ENCODE measurements at places on chromosomes 5 and 9.

- no peak for DNase-seq
Measured at GRCh38 chr9:110105107-110105506, 102.9 kb downstream of the C9orf152 start.

GRCh38 chr5:77390221-77390620, 101.9 kb downstream of the WDR41 start:
- DNase-seq: no peak

- no peak for DNase-seq
Measured at GRCh38 chr5:178372142-178372571, 139.6 kb upstream of the PHYKPL start.

DNA sequence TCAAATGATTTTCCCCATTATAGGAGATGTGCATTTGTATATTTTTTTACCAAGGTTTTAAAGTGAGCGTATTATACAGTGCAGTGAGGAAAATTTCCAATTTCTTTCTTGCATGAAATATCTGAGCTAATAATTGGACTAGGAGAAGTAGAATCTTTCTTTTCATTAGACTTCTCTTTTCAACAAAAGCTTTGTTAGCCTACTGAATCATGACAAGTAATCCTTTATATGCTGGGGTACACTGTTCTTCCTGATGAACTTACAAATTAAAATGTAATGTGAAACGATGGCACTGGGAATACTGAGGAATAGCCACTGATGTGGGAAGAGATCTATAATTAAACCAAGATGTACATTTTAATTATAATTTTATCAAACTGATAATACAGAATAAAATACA, 829.6 kb downstream of the PTPRD start:
- DNase-seq: no peak

- DNase-seq: no peak
Measured at GRCh38 chr5:93299681-93300308, 281.2 kb downstream of the NR2F1-AS1 start.

Data from effector memory CD8-positive, alpha-beta T cell (primary cell).